ENCODE measurements at places on chromosomes 7 and 10.
A peak's percentile ranks its signal among the peaks of the same experiment; 100 is the strongest.

DNA sequence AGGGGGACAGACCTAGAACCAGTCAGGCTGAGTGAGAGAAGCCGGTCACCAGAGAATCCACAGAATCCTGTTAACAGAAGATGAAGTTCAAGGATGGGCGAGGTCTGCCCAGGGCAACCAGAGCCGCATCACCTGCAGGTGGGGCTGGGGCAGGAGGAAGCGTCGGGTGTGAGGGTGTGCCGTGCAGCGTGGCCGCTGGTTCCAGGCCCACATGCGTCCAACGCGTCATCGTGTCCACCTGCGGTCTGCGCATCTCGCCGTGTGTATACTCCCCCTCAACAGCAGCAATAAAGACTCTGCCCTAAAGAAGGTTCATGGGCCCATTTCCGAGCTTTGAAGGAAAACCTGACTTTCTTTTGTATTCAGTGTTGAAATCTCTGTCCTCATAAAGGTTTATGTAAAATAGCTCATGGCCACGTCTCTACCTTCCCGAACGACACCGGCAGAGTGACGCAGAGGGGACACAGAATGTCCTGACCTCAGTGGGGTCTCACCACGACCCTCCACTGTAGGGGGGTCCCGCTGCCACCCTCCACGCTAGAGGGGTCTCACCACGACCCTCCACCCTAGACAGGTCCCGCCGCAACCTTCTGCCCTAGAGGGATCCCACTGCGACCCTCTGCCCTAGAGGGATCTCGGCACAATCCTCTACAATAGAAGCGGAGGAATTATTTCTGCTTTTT, 446.9 kb downstream of the PTPRN2 start:
- no peak for DNase-seq

GRCh38 chr10:29345144-29345909, 56.5 kb downstream of the LYZL1 start:
- DNase-seq: no peak

- DNase-seq: no peak
These were observed 5.5 kb downstream of the LFNG start for GRCh38 chr7:2524808-2525657.

DNA sequence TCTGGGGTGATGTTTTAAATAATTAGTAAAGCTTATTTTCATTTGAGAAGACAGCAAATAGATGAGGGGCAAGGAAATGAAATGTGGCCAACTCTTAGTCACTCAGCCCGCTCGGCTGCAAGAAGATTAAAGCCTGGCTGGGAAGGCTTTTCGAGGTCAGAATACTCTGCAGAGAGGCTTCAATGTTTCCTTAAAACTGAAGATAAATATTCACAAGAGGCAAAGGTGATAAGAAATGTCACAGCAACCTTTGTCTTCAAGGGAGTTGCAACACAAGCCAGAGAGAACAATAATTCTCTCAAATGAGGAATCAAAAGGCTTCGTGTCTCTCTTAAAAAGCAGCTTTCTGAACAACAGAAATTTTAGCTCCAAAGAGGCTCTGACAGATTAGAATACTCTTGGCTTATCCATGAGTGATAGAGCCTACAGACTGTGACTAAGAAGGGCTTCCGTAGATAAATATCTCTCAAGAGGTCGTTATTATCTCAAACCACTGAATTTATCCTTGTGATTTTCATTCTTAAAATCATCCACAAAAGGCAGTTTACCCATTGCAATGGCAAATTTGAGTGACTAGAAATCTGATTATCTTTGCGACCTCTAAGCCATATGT, 92.5 kb downstream of the KLF6 start:
- DNase-seq: no peak

DNA sequence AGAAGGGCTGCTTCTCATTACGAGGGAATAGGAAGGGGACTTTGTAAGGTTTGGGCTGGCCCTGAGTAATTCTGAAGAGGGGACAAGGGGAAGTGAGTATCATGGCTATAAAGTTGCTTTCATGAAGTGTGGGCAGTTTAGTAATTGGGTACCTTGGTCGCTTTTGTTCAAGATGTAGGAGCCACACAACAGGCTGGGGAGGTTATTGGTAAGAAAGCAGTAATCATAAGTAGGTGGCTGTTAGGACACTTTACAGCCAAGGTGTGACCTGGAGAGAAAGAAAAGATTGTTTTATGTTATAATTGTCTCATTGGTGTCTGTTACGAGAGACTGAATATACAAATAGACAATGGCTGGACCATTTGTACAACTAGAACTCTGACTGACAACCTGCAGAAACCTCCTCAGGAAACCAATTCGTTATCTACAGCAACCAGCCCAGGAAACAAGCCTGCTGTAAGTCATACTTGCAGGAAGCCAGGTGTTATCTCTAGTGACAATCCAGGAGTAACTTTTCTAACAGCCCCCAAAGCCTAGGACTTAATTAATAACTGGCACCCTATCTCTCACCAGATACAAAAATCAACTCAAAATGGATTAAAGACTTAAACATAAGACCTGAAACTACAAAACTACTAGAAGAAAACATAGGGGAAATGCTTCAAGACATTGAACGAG, 5.0 kb upstream of the CCM2 start:
- no peak for DNase-seq

GRCh38 chr7:141158561-141158960, 84.7 kb downstream of the TMEM178B start:
- no peak for DNase-seq

DNA sequence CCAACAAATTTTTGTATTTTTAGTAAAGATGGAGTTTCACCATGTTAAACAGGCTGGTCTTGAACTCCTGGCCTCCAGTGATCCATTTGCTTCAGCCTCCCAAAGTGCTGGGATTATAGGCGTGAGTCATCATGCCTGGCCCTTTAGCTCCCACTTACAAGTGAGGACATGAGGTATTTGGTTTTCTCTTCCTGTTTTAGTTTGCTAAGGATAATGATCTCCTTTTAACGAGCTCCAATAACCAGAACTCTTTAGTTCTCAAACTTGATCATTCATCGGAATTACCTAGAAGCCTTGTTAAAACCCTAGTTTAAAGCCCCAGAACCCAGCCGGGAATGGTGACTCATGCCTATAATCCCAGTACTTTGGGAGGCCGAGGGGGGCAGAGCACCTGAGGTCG, 481.4 kb downstream of the TYW1 start:
- DNase-seq: no peak

- no peak for DNase-seq
These were observed 102.5 kb upstream of the RPA3 start for GRCh38 chr7:7820939-7821338.

DNA sequence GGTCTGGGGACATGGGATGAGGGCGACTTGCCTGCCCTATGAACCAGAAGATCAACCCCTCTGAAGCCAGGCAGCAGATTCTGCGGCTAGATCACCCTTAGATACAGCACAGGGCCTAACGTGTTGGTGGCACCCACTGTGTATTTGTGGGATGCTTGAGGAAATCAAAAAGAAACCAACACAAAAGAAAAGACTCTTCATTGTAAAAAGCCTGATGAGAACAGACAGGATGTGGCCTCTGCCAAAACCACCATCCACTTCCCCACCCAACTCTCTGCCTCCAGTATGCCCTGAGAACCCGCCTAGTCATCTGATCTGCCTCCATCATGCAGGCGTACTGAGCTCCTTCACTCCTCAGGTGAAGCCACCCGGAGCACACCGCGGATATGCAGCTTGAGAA, 97.2 kb upstream of the INSYN2A start:
- no peak for DNase-seq

DNA sequence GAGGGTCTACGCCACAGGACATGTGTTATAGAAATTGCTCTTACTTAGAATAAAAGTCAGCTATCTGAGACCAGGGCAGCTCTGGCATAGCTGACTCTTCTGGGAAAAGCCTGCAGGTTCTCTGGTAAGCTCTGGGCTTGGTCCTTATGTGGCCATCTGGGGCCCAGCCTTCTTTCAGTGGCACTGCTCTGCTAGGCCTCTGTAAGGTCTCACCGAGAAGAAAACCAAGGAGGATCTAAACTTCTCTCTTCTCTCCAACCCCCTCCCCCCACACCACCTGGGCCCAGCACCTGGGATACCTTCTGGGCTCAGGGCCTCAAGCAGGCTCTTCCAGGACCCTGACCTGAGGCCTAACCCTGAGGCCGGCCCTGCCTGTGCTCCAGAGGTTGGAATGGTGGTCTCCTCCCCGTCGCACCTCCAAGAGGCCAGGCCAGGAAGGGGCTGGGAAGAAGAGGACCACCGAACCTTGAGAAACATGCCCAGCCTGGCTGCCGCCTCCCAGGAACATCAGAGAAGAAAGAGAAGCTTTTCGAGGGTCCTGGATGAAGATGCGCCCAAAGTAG, 323.6 kb downstream of the GFRA1 start:
- no peak for DNase-seq

DNA sequence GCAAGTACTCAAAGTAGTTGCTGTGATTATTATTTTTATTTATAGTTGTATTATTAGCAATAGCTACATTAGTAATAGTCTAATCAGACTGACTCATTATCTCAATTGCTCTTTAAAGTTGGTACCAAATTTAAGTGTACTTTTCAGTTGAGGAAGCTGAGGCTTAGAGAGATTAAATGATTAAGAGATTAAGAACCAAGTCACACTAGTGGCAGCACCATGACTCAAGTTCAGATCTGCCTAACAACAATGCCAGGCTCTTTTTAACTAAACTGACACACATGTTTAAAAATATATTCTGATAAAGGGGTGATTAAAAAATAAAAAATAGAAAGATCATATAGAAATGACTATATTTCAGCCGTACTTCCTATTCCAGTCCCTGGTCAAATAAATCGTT, 42.0 kb downstream of the FZD1 start:
- DNase-seq: no peak

- DNase-seq: no peak
These were observed 195.7 kb downstream of the CACNA2D1 start for GRCh38 chr7:82247814-82248433.

- DNase-seq: no peak
These were observed 122.7 kb upstream of the ADCY1 start for GRCh38 chr7:45451342-45452035.

DNA sequence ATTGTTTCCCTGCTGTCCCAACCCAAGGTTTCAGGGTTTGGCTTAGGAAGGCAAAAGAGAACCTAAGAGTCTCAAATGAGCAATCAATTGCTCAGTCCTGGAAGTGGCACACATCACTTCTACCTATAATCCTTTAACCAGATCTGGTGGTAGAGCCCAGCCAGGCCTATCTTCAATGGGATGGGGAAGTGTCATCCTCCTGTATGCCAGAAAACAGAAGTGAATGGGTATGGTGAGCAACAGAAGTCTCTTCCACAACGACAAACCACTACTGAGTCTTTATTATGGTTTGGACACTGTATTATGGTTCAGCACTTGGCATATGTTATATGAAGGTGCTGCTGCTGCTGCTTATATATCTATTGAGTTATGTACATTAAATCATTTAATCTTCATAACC, 3.0 kb upstream of the AKR1B1 start:
- no peak for DNase-seq

- DNase-seq: no peak
These were observed 68.7 kb upstream of the KLF6 start for GRCh38 chr10:3853547-3854303.

- DNase-seq: no peak
These were observed 11.7 kb upstream of the VIM start for GRCh38 chr10:17216217-17216900.

GRCh38 chr10:72048450-72049124, 39.8 kb downstream of the SPOCK2 start:
- peak; percentile 92 for DNase-seq

- DNase-seq: no peak
These were observed 49.2 kb downstream of the LGI1 start for GRCh38 chr10:93806903-93807302.

GRCh38 chr7:117069379-117069778, 116.1 kb downstream of the ST7 start:
- no peak for DNase-seq

- no peak for DNase-seq
These were observed 557 bp downstream of the BAG3 start for GRCh38 chr10:119651514-119652360.

DNA sequence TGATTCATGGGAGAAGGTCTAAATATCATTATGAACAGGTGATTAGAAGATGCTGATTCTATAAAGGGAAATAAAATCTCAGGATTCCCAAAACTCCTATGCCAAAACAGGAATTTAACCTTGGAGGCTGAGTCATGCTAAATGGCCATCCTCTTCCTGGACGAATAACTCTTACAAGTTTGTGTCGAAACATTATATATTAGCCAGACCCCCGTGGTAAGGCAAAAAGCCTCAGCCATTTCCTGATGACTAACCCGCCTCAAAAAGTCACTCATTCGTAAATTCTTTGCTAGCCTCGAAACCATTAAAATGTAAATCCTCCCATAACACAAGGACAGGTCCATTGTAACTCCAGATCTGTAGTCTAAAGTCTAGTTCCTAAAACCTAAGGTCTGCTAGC, 32.0 kb downstream of the CUL2 start:
- DNase-seq: no peak

GRCh38 chr10:6445671-6446316, 134.3 kb downstream of the PRKCQ start:
- DNase-seq: peak; percentile 46

DNA sequence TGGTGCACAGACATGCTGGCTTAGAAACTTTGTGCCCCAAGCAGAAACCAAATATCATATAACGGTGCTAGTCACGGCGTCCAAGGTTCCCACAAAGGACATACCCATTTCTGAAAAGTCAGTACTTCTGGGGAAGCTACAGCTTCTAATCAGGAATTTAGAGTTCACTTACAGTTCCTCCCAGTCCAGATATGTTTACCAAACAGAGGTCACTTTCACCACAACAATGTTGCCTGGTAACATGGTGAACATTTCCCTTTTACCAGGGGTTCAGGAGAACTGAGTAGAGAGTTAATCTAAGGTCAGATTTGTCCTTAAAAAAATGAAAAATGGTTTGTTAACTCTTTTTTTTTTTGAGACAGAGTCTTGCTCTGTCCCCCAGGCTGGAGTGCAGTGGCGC, 265.9 kb upstream of the MKLN1 start:
- DNase-seq: no peak

DNA sequence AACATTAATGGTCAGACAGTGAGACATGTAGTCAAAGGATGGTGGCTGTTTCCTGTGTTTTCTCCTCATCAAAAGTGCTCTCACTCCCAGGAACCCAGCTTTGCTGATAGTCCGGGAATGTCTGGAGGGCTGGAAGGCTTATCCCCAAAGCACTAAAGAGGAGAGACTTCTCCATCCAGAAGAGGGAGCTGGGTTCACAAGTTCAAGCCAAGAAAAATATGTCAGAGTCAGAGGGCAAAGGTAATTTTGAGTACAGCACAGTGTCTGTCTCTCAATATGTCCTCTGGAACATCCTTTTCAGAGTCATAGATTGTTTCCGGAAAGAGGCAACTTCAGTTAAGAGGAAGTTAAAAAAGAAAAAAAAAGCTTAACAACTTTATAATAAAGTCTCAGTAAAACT, 281.5 kb upstream of the PHYHIPL start:
- DNase-seq: no peak

Data from left hindlimb (tissue), 1 donor.